ENCODE measurements at places on chromosomes 4 and X.

- no peak for DNase-seq
Observed at GRCh38 chrX:37746218-37746941, 33.5 kb upstream of the CYBB start.

- DNase-seq = no peak
Observed at GRCh38 chr4:182367153-182367552, 124.0 kb downstream of the TENM3 start.

DNA sequence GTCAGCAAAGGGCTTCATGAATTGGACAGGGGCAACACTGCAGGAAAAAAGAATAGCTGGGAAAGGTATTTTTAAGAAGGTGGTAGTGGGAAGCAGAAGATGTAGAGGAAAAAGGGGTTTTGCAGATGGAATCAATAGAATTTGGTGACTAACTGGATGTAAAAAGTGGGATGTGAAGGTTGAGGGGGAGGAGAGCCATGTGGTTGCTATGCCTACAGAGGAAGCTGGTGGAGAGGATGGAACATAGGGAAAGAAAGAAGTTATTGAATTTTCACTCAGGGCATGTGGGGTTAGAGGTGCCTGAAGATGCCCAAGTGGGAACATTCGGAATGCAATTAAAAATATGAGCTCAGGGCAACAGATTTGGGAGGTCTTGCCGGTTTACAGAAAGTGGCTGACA, 33.0 kb downstream of the REELD1 start:
- DNase-seq = no peak

DNA sequence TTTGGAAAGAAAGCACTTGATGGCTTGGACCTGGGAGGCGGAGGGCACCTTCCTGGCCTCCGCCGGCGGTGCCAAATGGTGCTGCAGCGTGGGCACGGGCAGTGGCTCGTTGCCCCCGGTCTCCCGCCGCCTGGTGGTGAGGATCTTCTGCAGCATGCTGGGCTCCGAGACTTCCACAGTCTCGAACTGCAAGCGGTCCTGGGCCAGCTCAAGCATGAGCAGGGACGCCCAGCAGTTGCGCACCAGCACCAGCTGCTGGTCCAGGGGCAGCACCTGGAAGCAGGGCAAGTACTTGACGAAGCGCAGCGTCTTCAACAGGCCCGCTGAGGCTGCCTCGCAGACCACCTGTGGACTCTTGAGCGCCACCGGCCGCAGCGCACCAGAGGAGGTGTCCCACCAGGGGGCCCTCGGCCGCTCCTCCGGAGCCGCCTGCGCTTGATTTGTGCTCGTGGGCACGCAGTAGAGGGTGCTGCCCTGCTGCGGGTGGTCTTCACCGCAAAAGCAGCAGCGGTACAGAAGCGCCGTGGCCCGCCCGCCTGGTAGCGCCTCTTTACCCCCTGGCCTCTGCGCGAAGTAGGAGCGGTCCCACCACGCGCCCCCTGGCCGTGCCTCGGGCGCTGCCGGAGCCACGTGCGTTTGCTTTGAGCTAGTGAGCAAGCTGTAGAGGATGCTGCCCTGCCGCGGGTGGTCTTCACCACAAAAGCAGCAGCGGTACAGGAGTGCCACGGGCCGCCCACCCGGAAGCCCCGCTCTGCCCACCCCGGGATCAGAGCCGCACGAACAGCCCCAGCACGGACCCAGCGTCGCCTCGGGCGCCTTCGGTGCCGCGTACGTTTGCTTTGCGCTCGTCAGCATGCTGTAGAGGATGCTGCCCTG, 689 bp downstream of the NR0B1 start:
- no peak for DNase-seq

DNA sequence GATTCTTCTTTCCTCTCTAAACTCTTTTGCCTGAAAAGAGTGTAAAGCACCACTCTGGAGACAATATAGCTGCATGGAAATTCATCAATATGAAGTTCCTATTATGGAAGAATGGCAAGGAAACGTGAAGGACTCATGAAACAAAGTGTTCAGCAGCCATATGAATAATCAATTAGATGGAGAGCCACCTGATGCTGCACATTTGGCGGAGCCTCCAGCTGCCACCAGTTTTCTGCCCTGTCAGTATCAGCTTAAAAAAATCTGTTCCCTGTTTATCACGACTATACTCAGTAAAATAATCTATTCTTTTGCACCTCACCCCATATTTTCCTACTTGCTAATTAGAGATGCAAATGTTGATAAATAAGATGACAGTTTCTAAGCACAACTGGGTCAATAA, 276.0 kb downstream of the UNC5C start:
- DNase-seq = no peak

DNA sequence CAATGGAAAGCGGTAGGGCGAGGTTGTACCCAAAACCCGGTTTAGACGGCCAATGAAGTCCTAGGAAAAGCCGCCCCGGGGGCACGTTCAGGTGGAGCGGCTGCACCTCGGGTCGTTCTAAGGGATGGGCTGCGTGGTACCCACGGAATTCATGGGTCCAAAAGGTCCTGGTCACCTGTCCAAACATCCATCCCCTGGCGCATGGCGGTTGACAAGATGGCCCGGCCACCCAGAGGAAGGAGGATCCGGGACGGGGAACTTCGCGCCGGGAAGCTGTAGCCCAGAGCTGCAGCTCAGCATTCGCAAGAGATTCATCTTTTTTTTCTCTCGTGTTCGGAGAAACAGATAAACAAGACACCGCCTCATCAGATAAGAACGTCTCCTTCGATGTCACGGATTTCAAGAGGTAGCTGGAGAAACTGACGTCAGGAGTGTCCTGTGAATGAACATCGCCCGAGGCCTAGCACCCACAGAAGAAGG, 10.9 kb downstream of the PITX2 start:
- DNase-seq = no peak

- DNase-seq = no peak
Observed at GRCh38 chr4:25811374-25811690, 51.5 kb downstream of the SEL1L3 start.

DNA sequence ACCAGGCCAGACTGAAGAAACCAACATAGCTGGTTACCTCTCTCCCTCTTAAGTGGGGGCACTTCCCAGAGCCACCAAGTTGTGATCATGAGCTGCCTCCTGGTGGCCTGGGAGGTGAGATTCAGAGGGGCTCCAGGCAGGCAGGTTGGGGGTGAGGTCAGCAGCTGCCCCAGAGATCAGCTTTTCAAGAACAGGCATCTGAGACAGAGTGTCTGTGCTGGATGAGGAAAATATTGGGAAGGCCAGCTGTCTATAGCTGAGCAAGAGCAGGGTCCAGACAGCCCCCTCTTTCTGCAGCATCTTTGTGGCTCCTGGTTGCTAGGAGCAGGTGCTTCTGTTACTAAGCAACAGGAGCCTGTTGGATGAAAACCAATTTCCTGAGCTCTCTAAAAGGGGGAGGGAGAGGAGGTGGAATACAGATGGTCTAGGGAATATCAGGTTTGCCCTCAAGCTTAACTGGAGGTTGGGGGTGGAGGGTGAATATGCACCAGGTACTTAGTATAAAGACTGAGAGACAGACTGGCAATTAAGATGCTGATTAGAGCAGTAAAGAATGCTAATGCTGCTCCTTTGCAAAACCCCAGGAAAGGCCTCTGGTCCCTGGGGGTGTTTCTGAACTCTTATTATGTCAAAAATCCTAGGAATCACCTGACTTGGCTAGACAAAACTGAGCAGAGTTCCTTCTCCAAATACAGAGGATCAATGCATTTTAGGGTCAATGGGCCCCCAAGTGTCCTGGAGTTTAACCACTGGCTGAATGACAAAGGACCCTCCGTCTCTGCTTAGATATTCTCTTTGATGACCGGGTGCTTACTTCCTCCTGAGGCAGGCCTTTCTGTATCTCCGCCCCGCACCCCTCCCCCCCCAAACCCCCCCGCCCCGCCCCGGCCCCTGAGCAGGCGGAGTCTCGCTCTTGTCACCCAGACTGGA, 21.4 kb downstream of the ZCCHC13 start:
- no peak for DNase-seq

DNA sequence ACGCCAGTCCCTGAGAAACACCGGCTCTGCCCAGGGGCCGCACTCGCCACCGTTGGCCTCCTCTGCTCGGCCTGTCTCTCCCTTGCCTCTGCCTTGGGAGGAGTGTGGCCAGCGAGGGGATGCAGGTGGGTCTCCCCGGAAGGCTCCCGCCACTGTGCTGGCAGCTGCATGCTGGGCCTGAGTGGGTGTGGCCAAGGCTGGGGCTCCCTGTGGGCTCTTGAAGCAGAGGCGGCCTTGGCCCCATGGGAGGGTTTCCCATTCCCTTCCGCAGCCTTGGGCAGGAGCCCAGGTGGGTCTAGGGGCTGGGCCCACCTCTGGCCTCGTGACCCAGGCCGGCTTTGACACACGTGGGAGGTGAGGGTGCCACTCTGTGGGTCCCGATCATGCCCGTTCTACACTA, 19.1 kb downstream of the FGFRL1 start:
- no peak for DNase-seq

GRCh38 chrX:130626521-130626920, 224.7 kb downstream of the RBMX2 start:
- DNase-seq = no peak

DNA sequence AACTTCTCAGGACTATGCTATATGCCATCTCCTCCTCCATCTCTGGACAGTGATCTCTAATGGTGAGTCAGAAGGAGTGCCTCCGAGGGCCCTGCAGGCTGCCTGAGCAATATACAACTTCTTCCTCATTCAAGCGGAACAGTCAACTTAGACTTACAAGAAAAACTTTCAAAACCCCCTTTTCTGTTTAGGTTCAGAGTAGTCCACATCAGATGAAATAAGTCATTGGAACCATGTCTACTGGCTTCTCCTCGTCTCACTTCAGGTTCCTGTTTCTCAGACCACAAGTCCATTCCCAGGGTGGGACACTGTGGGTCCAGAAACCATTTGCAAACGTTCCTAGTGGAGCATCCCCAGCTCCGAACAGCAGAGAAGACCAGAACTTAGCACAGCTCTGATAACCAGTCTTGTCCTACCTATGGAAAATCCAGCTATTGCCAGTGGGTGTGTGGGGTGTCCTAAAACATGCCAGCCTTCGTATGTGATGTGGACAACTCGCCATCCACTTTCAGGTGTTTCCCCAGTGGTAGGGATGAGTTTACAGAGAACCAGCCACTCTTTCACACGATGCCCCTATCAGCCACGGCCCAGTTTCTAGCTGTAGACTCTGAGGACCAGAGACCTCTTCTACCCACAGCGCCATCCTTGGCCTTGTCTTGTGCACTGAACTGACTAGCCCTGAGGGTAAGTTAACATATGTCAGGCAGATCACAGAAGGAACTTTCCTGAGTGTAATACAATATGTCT, 32.7 kb upstream of the NKRF start:
- DNase-seq = no peak

- DNase-seq = no peak
Observed at GRCh38 chrX:149898554-149898953, 17.6 kb downstream of the MAGEA8 start.

- no peak for DNase-seq
Observed at GRCh38 chr4:15779809-15780208, 1.7 kb downstream of the CD38 start.

- DNase-seq = no peak
Observed at GRCh38 chrX:107831071-107831730, 5.5 kb downstream of the MID2 start.

Measured in retinal pigment epithelial cell (primary cell).